ENCODE measurements at places on chromosomes 2 and 18.

DNA sequence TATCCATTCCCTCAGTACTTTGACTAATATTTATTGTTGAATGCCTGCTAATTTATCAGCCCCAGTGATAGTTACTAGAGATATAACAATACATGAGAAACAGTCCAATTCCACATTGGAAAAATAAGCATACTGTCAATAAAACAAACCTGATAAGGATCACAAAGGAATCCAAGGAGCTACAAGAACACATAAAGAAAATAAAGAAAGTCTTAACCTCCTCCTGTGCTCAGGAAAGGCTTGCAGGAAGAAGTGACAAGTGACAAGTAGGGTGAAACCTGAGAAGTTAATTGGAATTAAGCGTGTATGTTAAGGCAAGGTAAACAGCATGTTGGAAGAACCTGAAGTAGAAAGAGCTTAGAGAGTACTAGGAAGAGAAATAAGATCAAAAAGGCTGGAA, 20.3 kb upstream of the ASNSD1 start:
- DNase-seq = no peak

DNA sequence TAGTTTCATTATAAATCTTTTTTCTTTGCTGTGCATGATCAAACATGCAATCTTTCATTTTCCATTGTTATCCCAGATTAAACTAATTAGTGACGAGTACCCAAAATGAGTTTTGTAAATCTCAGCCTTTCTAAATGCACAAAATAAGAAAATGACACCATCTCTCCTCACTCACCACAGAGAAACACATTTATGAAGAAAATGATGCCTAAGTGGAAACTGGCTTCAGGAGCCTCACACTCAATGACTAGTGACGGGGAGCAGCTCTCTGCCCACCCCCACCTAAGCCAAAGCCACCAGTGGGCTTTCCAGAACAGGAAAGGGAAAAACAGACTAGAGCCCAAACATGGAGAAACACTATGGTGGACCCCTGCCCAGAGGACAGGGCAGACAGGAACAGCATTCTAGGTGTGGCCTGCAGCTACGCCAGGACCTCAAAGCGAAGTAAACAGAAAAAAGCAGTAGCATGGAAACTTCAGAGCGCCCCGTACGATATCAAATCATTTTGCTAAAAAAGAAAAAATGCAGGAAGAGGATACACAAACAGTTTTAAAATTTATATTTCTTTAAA, 113.5 kb downstream of the RBMS1 start:
- no peak for DNase-seq

DNA sequence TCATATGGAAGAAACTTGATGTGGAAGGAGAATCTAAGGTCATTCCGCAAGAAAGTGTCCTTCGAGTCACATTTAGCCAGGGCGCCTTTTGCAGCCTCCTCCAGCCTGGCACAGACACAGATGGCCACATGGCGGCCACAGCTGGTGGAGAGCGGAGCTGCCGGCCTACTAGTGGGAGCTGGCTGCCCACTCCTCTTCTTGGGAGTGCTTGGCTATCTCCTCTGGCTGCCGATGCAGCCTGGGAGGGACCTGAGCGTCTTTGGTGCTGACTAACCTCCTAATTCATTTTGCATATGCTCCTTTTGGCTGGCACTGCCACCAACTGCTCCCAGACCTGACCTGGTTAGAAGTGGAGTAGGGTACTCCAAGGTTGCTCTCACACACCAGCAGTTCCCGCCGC, 199.3 kb upstream of the MYT1L start:
- no peak for DNase-seq

DNA sequence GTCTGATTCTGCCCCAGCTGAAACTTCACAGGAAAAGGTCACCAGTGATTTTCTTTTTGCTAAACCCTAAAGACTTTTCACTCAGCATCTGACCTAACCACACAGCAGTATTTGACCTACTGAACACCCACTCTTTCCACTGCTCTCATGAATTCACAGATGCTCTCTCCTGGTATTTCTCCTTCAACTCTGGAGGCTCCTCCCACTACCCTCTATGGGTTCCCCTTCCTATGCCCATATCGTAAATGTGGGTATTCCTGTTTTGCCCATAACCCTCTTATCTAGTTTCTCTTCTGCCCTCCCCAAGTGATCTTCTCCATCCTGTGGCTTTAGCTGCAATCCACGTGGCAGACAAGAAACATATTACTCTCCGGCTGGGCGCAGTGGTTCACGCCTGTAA, 7.6 kb downstream of the PLEKHM3 start:
- no peak for DNase-seq

DNA sequence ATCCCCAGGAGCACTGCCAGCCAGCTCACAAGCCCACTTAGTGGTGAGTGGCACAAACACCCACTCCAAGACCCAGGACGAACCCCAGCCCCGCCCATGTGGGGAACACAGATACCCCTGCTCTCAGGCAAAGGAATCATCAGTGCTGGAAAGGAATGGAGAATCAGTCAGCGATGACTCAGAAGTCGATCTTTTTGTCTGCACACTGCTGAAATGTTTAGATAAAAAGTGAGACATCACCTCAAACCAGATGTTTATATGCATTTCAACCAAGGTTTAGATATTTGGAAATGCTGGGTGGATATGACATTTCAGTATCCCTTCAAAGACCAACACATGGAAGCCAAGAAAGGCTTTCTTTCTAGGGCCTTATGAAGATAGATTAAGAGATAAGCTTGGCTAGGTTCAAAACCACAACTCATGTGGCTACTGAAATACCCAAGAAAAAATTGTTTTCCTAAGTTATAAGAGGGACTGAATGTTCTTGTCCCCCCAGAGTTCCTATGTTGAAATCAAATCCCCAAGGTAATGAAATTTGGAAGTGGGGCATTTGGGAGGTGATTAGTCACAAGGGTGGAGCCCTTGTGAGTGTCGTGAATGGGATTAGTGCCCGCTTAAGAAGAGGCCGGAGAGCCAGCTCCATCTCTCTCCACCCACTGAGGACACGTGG, 43.7 kb downstream of the POU3F3 start:
- peak; percentile 2 for DNase-seq

GRCh38 chr2:85721641-85722040, 27.5 kb downstream of the GNLY start:
- DNase-seq = no peak

- DNase-seq = no peak
Measured at GRCh38 chr2:219851169-219851568, 223.7 kb downstream of the SLC4A3 start.

GRCh38 chr18:9608298-9608697, 6.1 kb downstream of the PPP4R1 start:
- no peak for DNase-seq

DNA sequence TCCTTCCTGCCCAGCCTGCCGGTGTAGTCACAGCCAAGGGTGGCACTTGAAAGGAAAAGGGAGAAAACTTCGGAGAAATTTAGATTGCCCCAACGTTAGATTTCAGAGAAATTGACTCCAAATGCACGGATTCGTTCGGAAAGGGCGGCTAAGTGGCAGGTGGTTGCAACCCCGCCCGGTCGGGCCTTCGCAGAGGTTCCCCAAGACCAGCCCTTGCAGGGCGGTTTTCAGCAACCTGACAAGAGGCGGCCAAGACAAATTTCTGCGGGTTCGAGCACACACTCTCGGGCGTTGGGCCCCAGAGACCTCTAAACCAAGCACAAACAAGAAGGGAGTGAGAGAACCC, 4.8 kb downstream of the ONECUT2 start:
- no peak for DNase-seq
